ENCODE measurements at places on chromosomes 11 and 22.

DNA sequence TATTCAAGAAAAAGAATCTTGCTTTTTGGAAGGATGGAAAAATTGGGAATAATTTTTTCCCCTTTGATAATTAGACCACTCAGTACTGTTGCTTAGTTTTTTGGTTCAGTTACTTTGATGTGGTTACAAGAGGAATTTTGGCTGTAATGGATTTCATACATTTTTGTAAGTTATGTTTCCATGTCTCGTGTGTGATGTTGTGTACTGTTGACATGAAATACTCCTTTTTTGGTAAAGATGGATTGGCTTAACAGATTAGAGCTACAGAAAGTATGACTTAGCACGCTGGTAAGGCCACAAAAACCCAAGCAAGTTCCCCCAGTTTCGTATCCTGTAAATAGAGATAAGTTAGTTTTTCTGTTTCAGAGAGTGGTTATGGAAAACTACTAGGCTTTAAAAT is 11.9 kb downstream of the TBCEL start:
- no peak for DNase-seq

GRCh38 chr11:1653541-1654387 is 24.2 kb downstream of the KRTAP5-5 start:
- DNase-seq, result no peak

DNA sequence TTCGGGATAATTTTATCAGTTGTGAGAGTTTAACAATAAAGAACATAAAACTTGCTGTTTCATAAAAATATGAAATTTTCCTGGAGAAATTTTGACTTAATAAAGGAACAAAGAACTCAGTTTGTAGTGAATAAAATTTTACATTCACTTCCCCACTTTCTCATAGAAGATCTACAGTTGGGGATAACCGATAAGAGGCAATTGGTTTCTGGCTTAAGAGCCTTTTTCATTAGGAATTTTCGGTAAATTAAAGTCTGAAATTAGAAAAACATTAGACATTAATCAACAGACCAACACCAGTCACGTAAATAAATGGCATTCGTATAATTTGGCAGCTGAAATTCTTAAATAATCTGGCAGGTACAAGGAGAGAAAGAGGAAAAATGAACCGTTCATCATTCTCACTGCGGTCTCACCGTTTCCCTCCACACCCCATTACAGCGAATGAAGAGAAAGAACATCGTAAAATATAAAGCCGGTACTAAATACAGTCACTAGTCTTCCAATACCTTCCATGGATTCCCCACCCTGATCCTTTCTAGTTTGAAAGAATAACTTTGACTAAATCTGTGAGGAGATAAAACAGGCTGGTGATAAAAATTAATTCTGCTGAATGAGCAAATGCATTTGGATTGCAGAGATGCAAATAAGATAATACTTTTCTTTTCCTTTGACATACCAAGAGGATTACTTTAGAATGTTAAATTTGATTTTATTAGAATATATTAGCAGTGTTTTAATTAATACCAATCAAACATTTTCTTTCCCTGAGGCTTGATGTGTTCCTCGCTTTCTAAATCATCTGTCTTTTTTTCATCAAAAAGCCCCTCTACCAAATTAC is 19.5 kb downstream of the BLID start:
- no peak for DNase-seq

DNA sequence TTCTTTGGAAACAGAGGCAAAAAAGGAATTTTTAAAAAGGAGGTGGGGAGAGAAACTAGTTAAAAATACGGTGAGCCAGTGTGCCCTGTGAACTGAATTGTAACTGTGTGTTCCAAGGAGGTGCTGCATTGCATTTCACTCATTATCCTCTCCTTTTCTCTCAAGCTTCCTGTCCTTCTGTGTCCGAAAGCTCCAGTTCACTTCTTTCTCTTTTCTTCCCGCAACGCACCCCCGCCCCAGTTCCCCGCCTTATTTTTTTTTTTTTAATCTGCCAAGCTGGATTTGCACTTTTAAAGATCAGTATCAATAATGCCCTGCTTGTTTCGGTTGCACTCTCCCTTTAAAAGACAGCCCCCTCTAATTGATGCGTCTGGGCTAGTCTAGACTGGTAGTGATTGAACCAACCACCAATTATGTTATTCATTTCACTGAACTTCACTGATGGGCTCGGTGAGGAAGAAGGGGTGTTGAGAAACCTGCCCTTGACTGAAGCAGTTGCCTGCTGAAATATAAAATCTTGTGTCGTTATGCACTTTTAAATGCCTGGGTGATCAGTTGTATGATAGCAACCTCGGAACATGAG is 18.5 kb downstream of the BLID start:
- DNase-seq, result no peak

DNA sequence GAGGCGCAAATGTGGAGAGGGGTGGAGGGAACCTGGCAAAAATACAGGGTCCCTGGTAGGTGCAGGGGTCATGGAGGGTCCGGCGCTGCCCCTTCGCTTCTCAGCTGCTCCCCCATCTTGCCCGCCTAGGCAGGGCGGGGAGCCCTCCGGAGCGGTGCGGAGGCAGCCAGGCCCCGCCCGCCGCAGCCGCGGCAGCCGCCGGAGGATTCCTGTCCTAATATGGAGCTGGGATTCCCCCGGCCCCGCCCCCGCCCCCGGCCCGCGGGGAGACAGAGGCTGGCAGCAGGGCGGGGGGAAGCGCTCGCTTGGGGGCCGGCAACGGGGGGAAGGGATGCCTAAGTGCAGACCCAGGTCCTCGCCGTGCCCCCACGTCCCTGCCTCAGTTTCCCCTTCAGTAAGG is 1.0 kb upstream of the NPAS4 start:
- DNase-seq, result no peak

DNA sequence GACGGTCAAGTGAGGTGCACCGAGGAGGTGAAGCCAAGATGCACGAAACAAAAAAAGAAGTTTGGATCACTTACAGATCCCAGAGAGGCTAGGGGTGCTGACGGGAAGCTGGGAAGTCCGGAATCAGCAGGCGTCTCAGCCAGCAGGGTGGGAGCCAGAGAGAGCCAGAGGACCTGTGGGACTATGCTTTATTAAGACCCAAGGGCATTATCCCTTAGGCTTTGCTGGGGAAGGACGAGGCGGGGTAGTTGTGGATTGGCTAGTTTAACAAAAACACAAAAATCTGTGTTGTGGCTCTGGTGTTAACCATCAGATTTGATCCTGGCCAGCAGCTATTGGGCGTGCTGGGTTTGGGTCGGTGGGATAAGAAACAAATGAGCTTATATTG is 427.1 kb downstream of the DYNC2H1 start:
- DNase-seq, result no peak

DNA sequence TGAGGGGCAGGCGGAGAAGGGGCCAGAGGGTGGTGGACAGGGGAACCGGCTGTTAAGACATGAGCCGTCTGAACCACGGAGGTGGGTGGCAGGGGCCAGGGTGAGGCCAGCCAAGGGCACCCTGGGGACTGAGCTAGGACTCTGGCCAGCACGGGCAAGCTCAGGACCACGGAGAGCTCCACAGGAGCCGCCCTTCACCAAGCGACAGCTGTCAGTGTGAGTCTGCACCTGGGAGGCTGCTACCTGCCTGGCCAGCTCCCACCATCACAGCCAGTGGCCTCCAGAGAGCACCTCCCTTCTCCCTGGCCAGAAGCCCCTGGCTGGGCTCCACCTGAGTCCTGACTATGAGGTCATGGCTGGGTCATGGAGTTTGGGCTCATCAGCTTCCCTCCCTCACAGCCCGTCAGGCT is 21.6 kb downstream of the MGAT3 start:
- no peak for DNase-seq

GRCh38 chr22:44707752-44708151 is 5.7 kb downstream of the PRR5 start:
- no peak for DNase-seq

DNA sequence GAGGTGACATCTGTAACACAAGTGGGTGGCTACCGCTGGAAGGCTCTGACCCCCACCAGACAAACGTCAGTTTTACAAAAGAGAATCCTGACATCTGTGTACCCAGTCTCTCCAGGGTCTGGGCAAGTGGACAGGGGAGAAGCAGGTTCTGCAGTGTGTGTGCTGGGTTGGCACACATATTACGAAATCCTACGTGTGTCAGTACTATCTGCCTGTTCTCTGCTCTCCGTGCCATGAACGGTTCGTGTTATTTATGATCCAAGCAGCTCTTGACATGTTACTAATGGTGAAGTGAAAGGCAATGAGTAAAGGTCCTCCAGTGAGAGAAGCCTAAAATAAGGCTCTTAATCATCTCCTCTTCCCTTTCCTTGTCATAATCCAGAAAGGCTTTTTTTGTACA is 201.5 kb upstream of the MTMR2 start:
- DNase-seq, result no peak

- DNase-seq, result no peak
Observed at GRCh38 chr11:6556139-6556949, 47.1 kb downstream of the RRP8 start.

GRCh38 chr11:110182886-110183285 is 89.7 kb downstream of the ZC3H12C start:
- no peak for DNase-seq

- DNase-seq, result no peak
Observed at GRCh38 chr11:111148953-111149352, 96.6 kb upstream of the POU2AF2 start.

- no peak for DNase-seq
Observed at GRCh38 chr11:28835790-28836189, 727.6 kb downstream of the METTL15 start.

DNA sequence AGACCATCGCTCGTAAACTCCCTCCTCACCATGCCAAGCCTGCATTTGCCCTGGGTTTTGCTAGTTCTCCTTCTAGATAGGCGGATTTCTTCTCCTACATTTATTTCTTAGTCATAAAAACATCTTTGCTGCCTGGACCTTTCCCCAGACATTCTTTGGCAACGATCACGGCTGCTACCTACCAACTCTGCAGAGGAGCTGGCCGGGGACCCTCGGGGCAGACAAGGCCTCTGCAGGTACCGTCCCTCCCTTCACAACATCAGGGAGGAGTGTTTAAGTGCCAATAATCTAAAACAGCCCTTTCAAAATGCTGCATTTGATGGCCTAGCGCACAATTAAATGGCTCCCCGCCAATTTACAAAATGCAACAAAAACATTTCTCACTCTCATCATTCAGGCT is 34.4 kb downstream of the BRD1 start:
- no peak for DNase-seq

GRCh38 chr22:46546466-46547178 is 9.2 kb upstream of the CELSR1 start:
- no peak for DNase-seq

DNA sequence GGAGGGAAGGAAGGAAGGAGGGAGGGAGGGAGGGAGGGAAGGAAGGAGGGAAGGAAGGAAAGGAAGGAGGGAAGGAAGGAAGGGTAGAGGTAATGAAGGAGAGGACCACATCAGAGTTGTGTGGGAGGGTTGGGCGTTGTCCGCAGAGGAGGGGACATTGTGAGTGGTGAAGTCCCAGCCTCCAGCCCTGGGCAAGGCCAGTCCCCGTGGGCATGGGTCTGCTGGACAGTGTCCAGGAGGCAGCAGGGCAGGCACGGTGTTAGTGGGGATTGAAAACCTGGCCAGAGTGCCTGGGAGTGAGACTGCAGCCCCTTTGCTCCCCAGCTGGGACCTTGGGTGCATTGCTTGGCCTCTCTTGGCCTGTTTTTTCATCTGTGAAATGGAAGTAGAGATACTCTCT is 1462.3 kb downstream of the BRD1 start:
- no peak for DNase-seq

- DNase-seq, result peak; percentile 86
Observed at GRCh38 chr22:43376765-43377547, 33.8 kb upstream of the SCUBE1 start.

GRCh38 chr11:32571039-32571438 is 12.6 kb upstream of the EIF3M start:
- no peak for DNase-seq

GRCh38 chr11:37124384-37124783 is 526.3 kb upstream of the RAG2 start:
- DNase-seq, result no peak

- no peak for DNase-seq
Observed at GRCh38 chr11:17508791-17509190, 32.1 kb upstream of the ABCC8 start.

GRCh38 chr11:17721242-17721999 is 2.0 kb downstream of the MYOD1 start:
- DNase-seq, result no peak

DNA sequence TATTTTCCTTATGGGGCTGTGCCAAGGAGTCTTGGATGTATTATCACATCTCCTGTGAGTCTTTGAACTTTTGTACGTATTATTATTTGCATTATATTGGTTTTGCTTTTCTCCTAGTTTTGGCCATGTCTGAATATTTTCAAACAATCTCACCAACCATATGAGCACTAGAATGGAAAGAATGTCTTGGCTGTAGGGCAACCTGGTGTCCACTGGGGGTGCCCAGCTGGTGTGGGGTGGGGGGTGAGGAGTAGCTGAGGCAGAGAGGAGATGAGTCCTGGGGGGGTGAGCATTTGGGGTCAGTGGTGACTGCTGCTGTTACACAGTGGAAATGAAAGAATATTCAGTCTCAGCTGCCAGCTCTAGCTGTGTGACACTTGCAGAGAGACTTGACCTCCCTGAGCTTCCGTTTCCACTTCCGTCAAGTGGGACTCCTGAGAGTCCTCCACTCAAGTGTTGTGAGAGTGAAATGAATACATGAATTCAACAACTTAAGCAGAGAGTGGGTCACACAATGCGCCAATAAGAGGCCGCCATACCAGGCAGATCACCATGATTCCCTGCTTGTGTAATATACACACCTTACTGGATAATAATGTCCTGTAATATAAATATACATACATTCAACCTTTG is 12.7 kb upstream of the PVALB start:
- DNase-seq, result no peak

DNA sequence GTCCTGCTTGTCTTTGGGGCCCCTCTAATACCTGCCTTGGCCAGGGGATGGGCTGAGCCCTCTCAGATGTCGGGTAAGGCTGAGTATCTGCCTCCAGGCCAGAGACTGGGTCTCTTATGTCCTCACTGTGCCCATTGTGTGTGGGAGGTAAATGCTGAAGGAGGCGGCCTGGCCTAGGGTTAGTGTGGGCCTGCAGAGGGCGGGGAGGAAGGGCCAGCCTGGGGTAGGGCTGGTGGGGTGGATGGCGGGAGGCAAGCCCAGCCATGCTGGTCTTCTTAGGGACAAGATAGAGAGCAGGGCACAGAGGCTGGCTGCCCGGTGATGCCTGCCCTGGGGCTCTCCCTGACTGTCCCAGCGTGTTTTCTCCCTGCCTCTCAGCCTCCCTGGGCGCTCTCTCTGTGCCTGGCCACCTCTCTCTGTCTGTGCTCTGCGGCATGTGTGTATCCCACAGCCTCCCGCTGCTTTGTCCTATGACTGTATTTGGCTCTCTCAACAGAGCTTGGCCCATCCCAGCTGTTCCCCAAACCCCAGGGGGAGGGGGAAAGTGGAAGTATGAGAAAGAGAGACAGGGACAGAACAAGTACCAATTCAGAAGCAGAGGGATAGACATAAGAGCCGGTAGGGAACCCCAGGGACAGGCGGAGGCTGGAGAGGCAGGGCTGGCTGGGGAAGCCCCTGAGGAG is 57.0 kb downstream of the PDE2A start:
- no peak for DNase-seq

All from GM12864 (cell line).